ENCODE measurements at places on chromosomes 7 and 10.

- peak; percentile 46 for DNase-seq
Measured at GRCh38 chr7:4681886-4682620, at the start of gene FOXK1. Gene FOXK1, plus strand, starts transcription at chr7:4682295. Its CDS starts 14 bp downstream, at chr7:4682309.

GRCh38 chr10:129491123-129491734 lies 24.2 kb downstream of the MGMT start:
- no peak for DNase-seq

DNA sequence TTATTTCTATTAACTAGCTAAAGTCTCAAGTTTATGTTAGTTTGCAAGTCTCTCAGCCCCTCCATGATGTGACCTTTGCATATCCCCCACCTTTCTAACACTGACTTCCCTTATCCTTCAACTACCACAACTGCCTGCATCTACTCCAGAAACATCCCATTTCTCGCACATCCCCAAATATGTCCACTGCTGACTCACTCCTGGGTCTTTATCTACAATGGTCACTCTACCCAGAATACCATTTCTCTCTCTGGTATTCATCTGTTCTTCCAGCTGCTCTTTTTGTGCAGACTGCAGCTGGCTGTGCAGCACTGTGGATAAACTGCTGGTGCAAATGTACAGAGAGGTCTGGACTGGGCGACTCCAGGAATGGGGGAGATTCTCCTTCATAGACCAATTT lies 32.7 kb upstream of the PRSS1 start:
- DNase-seq: no peak

- peak; percentile 65 for DNase-seq
Measured at GRCh38 chr7:70416986-70417655, 714.8 kb upstream of the GALNT17 start.

- DNase-seq: no peak
Measured at GRCh38 chr7:45570797-45571196, 3.4 kb upstream of the ADCY1 start.

- DNase-seq: no peak
Measured at GRCh38 chr7:128210590-128211570, 30.2 kb upstream of the LEP start.

DNA sequence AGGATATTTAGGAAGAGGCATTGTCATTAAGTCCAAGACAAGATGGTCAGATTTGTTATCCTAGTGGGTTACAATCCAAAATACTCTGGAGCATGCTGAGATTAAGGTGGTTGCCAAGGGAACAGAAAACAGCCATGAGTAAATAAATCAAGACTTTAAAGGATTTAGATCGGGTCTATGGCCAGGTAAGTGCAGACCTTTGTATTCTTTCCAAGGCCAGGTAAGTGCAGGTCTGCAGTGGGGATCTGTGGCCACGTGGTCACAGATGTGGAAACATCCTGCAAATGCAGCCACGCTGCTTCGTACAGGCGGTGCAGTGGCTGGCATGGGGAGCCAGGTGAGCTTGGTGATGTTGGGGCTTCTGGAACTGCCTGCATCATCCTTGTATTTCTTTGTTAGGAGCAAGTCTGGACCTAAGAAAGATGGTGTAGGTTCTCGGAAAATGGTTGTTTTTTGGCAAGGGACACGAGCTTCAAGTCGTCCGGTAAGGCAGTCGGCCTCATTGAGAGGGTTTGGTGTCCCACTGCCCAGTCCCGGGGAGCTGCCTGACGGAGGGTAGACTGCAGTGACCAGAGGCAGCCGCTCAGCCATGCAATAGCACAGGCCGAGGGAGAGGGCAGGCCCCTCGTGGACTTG lies 21.8 kb downstream of the ZNF775 start:
- no peak for DNase-seq

DNA sequence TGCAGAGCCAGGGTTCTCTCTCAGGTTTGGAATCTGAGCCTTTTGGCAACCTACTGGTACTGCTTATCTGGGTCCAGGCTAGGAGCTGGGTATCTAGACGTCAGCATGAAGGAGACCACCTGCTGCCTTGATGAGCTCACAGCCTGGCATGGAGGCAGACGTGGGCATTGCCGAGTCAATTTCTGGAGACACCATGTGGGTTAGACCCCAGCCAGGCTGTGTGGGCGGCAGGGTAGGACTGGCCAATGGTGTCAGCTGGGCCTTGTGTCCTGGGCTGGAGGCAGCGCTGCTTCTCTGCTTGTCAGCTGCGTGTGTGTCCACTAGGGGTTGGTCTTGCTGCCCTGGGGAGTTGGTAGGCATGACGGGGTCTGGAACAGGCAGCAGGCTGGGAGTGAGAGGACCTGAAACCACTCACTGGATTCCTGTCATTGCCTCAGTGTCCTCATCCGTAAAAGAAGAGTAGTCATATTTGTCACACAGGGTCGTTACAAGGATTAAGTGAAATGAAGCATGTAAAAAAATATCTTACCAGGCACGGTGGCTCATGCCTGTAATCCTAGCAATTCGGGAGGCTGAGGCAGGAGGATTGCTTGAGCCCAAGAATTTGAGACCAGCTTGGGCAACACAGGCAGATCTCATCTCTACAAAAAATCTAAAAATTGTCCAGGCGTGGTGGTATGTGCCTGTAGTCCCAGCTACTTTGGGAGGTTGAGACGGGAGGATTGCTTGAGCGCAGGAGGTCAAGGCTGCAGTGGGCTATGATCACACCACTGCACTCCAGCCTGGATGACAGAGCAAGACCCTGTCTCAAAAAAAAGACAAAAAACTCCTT lies 31.7 kb upstream of the ANKRD2 start:
- DNase-seq: no peak

DNA sequence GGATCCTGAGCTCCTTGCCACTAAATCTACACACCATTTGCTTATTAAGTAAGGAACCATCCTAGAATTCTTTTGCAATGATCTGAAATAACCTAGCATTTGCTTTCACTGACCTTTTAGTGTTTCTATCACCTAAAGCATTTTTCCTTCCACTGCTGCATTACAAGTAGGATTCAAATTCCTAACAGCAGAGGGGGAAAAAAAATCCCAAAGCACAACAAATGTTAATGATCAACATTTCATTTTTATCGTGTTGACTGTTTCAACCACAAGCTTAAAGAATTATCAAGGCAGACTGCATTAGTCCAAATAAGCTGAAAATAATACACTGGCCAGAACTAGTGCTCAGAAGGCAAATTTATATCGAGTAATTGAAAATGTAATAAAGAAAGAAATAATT lies 174.7 kb upstream of the TCF7L2 start:
- no peak for DNase-seq

DNA sequence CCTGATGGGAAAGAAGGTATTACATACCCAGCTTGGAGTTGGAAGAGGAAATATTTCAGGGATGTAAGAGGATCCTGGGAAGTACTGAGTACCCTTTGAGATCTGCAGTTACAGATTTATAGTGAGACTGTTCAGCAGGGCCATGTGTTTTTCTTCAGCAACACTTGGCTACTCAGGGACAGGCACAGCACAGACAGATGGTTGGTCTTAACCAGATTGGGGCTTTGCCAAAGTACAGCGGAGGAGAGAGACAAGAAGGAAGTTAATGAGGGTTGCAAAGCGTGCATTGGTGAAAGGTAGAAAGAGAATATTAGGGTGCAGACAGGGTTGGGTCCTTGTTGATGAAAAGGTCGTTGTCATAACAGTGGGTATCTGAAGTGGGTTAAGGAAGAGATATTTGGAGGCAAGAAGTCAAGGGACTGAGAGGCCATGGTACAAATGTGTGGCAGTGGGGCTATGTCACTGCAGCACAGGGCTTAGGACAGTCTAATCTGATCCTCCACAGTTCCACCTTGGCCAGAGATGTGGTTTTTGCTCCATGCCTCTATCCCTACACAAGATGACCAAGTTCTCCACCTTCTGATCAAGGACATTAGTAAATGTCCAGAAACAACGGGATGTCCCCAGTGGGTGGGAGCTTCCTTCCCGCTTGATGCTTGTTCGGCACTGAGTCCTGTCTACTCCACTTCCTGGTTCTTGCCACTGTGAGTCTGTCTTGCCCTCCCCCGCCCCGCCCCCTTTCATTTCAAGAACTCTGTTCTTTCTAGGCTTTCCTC lies 18.9 kb upstream of the DNAJC1 start:
- no peak for DNase-seq

DNA sequence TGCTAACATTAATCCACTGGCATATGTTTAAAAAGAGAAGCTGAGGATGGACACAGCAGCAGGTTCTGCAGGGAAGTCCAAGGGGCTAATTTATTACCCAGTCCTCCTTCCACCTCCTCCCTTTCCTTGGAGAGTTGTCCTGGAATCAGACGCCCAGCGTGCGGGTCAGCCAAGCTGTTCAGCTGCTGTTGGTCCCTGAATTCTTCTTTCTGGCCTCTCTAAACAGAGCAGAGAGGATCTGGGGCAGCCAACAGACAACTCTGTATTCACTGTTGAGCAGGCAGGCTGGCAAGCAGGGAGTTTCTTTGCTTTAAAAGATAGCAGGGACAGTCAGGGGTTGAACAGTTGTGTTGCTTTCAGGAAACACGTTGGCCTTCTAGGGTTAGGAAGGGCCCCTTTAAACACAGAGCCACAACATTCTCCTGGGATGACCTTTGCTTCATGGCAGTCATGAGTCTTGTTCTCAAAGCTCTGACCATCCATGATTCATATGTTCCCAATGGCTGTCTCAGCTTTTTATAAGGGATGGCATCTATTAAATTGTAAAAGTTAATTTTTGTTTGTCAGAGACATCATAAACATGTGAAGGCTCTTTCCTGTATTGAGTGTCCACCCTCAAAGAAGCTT lies 217.0 kb downstream of the CREB5 start:
- DNase-seq: no peak

- DNase-seq: no peak
Measured at GRCh38 chr7:2299131-2299829, 15.0 kb downstream of the SNX8 start.

DNA sequence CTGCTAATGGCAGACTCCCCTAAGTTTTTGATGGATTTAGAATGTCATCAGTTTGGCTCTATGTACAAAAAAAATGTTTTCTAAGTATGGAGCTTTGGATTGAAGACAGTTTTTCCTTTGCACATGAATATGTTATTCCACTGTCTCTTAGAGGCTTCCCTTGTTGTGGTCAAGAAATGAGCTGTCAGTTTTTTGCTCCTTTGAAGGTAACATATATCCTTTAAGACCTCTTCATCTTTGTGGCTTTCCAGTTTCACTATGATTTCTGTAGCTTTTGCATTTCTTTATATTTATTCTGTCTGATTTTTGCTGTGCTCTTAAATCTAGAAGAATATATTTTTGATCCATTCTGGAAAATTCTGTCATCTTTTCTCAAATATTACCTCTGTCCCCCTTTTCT lies 15.8 kb upstream of the ODAD2 start:
- no peak for DNase-seq

DNA sequence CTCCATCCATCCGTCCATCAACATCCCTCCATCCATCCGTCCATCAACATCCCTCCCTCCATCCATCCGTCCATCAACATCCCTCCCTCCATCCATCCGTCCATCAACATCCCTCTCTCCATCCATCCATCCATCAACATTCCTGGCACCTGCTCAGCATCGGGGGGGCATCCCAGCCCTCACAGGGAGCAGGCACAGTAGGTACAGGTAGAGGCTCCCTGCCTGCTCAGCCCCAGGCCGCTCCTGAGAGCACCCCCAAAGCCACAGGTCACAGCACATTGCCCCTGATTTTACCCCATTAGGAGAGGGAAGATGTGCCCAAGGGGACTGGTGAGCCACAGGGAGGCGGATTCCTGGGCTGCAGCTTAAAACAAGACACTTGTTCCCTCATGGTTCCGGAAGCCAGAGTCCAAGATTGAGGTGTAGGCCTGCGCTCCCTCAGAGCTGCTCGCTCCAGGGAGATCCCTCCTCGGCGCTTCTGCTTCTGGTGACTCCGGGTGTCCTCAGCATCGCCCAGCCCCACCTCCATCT lies 21.1 kb upstream of the CFAP46 start:
- no peak for DNase-seq

DNA sequence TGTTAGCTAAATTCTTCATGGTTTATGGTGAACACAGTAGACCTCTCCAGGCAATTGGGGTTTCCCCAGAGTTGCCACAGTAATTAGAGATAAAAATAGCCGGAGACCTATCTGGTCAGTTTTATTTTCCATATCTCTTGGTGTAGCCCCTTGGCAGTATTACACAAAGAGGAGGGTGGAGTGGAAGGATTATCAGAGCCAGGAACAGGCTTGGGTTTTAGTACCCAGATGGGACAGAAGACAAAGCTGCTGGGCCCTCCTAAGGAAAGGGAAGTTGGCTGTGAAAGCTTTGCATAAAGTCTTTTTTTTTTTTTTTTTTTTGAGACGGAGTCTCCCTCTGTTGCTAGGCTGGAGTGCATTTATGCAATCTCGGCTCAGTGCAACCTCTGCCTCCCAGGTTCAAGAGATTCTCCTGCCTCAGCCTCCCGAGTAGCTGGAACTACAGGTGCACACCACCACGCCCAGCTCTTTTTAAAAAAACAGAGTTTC lies 9.7 kb downstream of the ZSCAN21 start:
- DNase-seq: no peak

- DNase-seq: no peak
Measured at GRCh38 chr10:48214716-48215485, 59.6 kb downstream of the FRMPD2 start.

GRCh38 chr10:56181607-56182006 lies 179.5 kb downstream of the ZWINT start:
- DNase-seq: no peak

DNA sequence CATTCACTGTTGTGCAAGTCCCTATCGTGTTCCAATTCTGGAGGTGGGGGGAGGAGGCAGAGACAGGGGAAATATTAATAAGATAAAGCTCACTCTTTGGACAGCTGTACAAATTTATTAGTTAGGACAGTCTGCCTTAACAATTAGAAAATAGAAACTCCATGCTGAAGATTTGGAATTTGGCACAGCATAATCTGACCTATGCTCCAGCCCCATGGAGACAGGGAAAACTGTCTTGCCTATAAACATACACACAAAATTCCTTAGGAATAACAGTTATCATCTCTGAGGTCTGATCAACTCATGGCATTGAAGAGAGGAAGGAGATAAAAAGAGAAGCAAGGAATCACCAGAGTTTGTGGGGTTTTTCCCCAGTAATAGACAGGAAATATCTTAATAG lies 335.4 kb upstream of the MEOX2 start:
- DNase-seq: no peak

DNA sequence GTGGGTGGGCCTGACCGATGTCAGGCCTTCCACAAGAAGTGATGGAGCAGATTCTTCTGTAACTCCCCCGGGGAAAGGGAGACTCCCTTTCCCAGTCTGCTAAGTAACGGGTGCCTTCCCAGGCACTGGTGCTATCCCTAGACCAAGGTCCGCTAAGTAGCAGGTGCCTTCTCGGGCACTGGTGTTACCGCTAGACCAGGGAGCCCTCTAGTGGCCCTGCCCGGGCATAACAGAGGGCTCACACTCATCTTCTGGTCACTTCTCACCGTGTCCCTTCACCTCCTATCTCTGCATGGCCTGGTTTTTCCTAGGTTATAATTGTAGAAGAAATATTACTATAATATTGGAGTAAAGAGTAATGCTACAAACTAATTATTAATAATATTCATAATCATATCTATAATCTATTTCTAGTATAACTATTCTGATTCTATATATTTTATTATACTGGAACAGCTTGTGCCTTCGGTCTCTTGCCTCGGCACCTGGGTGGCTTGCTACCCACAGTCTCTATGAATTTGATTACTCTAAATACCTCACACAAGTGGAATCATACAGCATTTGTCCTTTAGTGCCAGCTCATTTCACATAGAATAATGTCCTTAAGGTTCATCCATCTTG lies 1378.7 kb downstream of the XPNPEP1 start:
- peak; percentile 72 for DNase-seq

GRCh38 chr10:100020886-100021253 lies 11.1 kb upstream of the DNMBP start:
- DNase-seq: peak; percentile 28

- no peak for DNase-seq
Measured at GRCh38 chr10:129942391-129942790, 21.7 kb downstream of the EBF3 start.

All from retina (tissue), 1 donor.